Natural killer cell (primary cell): ENCODE measurements at places on chromosomes 4 and X.

DNA sequence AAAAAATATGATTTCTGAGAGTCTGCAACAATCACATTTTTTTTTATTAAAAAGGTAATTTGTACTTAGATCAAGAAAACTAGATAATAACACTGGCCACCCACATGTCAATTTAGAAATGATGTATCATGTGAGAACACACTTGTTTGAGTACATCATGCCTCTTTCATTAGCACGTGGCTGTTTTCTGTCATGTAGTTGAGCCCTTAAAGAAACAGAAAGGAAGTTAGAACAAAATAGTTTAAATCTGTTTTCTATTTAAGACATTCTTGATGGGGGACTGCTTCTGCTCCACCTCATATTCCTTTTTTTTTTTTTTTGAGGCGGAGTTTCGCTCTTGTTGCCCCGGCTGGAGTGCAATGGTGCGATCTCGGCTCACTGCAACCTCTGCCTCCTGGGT is 207.5 kb downstream of the NSUN7 start:
- DNase-seq: no peak

DNA sequence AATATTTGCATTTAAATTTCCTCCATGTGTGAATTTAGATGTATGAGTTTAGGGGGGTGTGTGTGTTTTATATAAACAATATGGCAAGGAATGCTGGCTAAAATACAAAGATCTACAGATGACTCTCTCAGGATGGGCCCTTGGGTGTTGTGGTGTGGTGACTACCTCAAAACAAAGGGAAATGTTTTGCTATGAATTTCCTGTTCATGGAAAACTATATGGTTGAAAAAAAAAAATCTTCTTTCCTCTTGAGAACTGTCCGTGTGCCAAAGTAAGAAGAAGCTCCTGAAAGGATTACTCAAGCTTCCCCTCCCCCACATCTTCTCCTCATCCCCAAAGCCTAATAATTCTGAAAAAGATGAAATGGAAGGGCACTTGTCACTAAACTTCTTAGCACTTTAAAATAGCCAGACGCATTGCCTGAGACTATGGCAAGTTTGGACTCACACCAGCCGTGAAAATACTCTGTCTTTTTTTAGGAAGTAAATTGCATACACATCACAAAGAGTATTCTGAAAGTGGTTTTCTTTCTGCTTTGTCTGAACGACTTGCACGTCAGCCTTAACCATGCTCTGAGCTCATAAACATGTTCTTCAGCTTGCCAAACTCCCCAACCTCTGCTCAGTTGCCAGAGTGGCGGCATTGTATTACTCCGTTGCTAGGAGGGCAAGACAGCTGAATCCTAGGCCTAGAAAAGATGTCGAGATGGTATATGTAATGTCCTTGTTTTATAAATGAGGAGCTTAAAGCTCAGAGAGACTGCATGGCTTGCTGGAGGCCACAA is 250.4 kb upstream of the JADE1 start:
- no peak for DNase-seq

- DNase-seq: no peak
Measured at GRCh38 chr4:106195435-106195950, 120.5 kb downstream of the TBCK start.

DNA sequence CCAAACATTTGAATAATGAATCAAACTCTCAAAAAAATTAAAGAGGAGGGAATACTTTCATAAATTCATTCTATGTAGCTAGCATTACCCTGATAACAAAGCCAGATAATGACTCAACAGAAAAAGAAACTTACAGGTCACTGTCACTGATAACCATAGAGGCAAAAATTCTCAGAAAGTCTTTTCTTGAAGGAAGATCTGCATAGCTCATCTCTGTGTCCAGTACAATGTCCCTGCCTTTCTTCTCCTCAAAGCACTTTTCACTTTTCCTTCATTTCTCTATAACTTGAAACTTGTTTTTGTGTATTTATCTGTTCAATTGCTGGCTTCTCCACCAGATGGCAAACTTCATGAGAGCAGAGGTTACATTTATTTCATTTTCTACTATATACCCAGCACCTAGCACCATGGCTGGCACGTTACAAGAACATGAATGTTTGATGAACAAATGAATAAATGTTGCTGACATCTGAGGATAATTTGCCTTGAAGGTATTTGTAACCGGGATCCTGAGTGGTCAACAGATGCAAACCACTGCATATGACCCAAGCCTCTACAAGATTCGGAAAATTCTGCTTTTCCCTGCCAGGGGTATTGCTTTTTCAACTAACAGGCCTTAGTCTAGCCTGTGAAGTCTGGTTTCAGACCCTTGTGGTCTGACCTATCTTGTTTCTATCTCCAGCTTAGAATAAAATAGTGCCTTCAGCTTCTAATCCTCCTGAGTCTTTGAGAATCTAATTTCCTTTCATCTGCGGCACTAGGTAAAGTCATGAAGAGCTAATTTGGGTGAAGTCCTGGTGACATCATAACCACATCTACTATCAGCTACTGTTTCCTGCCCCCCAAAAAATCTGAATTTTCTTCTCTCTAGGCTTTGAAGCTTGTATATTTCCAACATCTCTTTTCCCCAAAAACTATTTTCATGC is 52.5 kb upstream of the ANTXR2 start:
- DNase-seq: peak; percentile 80

- no peak for DNase-seq
Measured at GRCh38 chrX:124358800-124359383, 12.5 kb downstream of the SH2D1A start.

DNA sequence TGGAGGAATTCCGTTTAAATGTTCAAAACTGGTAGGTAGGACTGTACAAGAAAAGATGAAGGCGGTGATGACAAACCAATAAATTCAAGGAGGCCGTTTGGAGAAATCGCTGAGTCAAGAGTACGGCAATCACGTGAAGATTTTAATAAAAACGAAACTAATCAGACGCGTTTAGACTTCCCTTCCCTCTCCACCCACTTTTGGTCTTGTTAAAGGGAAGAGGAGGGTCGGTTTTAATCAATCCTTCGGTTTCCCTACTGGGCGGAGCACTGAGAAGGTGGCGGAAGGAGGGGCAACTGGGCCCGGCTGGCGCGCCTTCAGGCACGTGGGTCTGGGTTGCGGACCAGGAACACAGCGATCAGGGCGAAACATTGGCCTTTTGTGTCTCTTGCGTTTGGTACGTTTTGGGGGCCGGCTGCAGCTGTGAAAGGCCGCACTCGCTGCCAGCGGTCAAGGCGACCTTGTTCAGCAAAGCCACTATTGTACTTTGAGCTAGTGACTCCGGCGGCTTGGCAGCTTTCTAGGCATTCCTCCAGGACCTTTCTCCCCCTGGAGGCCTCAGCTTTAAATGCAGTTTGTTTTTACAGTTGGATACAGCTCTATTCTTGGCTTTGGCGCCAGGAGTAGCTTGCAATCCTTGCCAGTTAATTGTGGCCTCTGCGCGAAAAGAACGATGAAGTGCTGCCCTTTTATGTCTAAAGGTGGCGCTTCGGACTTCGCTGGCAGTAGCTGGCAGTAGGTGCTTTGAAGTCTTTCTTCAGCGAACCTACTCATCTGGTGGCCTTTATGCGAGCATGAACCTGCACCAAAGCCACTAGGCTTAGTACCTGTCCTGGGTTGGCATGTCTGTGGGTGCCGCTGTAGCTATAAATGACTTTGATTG is 16.8 kb upstream of the LAMP2 start:
- peak; percentile 73 for DNase-seq

GRCh38 chr4:130026185-130026584 is 930.2 kb downstream of the C4orf33 start:
- DNase-seq: no peak

DNA sequence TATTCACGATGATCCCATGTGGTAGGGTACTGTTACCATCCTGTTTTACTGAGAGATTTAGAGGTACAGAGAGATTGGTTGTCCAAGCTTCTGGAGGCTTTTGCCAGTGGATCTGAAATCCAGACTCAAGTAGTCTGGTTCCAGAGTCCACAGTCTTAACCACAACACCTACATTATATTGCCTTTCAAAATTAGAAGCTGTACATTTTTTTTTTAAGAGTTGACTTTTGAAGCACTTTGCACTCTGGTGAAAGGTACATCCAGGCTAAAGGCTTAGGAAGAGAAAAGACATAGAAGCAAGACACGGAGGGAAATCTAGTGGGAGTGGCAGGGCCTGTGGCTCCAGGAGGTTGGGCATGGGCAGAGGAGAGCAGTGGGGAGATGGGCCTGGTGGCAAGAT is 122.1 kb downstream of the AFF1 start:
- DNase-seq: no peak

- DNase-seq: no peak
Measured at GRCh38 chr4:47145630-47146029, 114.3 kb downstream of the GABRB1 start.

DNA sequence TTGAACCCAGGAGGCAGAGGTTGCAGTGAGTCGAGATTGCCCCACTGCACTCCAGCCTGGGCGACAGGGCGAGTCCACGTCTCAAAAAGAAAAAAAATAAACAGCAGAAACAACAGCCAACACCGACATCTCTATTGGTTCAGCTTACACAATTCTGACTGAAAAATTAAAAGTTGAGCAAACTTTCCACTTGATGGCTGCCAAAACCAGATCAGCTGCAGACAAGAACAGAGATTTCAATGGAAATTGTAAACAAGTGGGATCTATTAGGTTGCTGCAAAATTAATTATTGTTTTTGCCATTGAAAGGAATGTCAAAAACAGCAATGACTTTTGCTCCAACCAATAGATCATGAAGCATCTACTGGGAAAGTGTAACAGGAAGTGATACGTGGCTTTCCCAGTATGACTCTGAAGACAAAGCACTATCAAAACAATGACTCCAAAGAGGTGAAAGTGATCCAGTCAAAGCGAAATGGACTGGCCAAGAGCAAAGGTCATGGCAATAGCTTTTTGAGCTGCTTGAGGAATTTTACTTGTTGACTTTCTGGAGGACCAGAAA is 26.3 kb downstream of the UPF3B start:
- DNase-seq: no peak

GRCh38 chrX:50889582-50889981 is 21.0 kb upstream of the BMP15 start:
- no peak for DNase-seq

DNA sequence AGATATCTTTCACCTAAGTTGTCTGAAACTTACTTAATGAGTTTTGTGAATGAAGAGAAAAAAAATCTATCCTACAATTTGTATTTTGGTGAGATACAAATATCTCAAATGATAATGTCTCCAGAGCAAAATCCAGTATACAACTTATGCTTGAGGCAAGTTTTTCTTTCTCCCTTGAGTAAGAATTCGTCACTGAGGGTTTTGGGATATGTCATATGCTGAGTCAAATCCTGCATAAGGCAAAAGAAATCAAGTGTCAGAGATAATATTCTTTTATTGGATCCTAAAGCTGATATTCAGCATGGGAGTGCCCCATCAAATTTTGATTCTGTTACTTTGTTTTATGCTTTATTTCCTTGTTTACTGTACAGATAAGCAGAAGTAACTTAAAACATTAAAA is 1308.6 kb downstream of the ARAP2 start:
- no peak for DNase-seq

- no peak for DNase-seq
Measured at GRCh38 chr4:23890369-23891063, 669 bp upstream of the PPARGC1A start.

- no peak for DNase-seq
Measured at GRCh38 chr4:40524366-40525041, 105.2 kb downstream of the RBM47 start.

DNA sequence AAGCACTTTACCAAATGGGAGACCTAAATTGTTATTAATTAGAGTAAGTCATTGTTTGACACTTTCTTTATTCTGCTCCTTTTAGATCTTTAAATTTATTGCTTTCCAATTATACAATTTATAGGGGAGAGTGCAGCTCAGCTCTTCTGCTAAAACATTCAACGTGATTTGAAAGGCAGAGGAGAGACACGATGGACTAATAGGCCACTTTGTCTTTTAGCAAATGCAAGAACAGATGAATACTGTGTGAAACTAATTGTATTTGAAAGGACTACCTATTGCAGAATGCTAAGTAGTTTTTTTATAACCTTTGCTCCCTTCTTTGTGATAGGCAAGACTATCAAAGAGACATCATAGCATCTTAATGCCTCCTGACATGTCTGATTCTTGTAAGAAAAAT is 320.4 kb upstream of the KLF3 start:
- DNase-seq: no peak

GRCh38 chr4:22969287-22969896 is 276.7 kb downstream of the GBA3 start:
- DNase-seq: no peak

DNA sequence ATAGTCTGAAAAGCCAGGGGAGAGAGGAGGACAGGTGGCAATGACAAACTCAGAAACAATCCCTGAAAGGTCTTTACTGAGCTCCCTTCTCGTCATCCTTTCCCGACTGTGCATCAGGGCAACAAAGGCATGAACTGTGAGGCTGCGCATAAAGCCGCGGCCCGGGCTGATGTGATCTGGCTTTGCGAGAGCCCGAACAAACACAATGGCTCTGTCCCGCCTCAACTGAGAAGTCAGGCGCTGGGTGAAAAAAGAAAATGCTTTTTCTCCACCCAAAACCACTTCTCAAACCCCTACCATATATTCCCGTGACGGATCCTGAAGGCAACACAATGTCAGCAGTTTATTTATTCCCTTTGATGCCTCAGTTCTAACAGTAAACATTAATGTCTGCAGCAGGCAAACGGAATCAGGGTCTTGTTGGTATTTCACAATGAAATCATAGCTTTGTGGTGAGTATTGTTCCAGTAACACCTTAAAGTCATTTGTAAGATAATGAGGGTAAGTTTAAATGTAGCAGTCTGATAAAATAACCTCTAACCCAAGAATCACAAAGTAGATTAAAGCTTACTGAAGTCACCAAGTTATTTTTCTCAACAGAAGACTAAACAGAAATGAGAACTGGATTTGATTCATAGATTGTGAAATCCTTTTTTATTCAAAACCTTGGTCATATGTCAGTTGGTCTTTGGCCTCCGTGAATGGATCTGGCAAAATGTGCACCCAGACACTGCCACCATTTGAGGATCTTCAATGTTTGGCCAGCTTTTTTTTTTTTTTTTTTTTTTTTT is 67.4 kb downstream of the APBB2 start:
- DNase-seq: no peak

- no peak for DNase-seq
Measured at GRCh38 chr4:158850800-158851644, 82.2 kb downstream of the FNIP2 start.

- no peak for DNase-seq
Measured at GRCh38 chr4:87461281-87461700, 38.9 kb downstream of the NUDT9 start.

DNA sequence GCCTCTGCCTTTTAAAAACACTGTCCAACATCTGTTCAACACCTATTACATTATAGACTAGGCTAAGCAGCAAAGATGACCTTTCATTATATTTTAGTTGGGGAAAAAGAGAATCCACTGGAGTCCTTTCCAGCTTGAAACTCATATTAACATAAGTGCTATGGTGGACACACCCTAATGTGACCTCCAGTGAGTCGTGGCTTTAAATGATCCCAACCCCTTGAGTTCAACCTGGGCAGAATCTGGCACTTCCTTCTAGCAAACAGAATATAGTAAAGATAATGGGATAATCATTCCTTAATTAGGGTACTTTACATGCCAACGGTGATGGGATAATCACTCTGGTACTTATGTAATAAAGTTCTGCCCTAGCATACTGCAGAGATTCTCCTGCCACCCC is 162.6 kb downstream of the MAB21L2 start:
- DNase-seq: no peak

GRCh38 chr4:168039593-168039992 is 52.7 kb upstream of the ANXA10 start:
- no peak for DNase-seq
